ENCODE measurements at places on chromosomes 4 and X.

DNA sequence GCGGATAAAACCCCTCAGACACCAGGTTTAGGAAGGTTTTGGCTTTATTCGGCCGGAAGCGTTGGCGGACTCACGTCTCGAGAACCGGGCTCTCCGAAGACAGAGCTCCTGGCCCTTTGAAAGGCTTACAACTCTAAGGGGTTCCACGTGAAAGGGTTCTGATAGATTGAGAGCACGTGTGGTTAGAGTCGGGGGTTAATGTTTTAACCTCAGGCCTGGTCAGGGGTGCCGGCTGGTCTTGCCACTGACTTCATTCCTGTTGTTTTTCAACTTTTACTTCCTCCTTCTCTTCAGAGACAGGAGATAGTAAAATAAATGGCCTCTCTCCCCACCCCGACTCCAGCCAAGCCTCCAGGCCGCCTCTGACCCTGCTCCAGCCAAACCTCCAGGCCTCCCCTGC lies 4.7 kb upstream of the ASMT start:
- no peak for DNase-seq

- DNase-seq: no peak
Observed at GRCh38 chr4:41579526-41579925, 41.6 kb downstream of the LIMCH1 start.

- no peak for DNase-seq
Observed at GRCh38 chr4:144591401-144591800, 54.6 kb upstream of the HHIP start.

GRCh38 chrX:96182366-96182765 lies 502.3 kb upstream of the DIAPH2 start:
- no peak for DNase-seq

- DNase-seq: no peak
Observed at GRCh38 chr4:16875487-16875886, 23.0 kb downstream of the LDB2 start.

- DNase-seq: no peak
Observed at GRCh38 chr4:76709772-76710090, 188.2 kb downstream of the SOWAHB start.

GRCh38 chr4:82268050-82268825 lies 105.6 kb downstream of the HNRNPD start:
- no peak for DNase-seq

GRCh38 chrX:136047016-136047642 lies 61.9 kb downstream of the SLC9A6 start:
- DNase-seq: no peak
